ENCODE measurements at places on chromosomes 12 and 14. TPM values are rescaled to one million over a fixed set of nuclear protein-coding genes. Genes with fewer than 3 reads are reported as not detected.

- no peak for DNase-seq
Observed at GRCh38 chr14:65321370-65321875, 91.1 kb upstream of the FUT8 start.

DNA sequence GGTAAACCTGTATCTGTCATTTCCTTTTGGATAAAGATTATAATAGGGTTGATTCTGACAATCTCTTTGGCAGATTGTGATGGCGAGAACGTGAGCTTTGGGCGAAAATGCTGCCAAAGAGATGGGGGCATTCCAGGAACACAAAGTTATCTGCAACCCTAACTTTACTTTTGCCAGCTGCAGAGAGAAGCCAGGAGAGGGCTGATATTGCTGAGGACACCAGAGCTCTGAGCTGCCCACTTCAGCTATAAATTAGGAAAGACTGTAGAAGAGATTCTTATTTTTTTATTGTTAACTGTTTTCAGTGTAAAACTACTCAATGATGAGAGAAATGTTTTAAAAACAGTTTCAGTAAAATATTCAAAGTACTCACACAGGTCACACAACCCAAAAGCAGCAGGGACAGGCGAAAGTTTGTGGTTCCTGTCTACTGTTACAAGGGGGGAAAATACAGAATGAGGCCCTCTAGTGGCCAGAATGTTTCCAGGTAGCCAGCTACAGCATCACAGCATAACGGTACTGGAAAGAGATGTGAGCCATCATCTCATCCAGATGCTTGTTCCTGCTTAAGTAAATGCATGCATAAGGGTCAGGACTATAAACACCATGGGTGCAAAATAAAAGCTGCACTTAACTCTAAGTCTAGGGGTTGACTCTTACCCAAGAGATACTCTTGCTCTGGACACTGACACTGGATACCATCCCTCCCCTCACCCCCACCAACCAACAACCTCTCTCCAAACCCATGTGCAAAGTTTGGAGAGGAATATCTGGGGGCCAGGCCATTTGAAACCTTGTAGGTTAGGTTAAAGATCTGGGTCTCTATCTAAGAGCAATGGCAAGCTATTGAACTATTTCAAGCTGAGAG lies 498.4 kb downstream of the RMST start:
- no peak for DNase-seq

- no peak for DNase-seq
Observed at GRCh38 chr12:4221258-4221620, 52.3 kb upstream of the CCND2 start.

DNA sequence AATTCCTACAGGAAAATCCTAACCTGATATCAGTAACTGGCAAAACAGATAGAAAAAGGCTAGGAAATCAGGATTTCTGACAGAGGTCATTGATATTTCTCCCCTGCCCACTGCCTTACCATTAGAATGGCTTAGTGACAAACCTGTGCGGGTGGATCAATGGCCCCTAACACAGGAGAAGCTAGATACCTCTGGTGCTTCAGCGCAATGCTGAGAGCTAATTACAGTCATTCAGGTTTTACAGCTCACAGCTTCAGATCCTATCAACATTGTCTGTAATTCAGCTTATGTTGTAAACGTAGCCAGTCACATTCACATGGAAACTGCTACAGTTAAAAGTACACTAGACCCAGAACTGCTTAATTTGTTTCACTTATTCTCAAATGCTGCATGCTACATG lies 17.4 kb upstream of the SLC10A1 start:
- DNase-seq, result no peak

- DNase-seq, result no peak
Observed at GRCh38 chr12:106594447-106594846, 11.6 kb downstream of the RFX4 start.

DNA sequence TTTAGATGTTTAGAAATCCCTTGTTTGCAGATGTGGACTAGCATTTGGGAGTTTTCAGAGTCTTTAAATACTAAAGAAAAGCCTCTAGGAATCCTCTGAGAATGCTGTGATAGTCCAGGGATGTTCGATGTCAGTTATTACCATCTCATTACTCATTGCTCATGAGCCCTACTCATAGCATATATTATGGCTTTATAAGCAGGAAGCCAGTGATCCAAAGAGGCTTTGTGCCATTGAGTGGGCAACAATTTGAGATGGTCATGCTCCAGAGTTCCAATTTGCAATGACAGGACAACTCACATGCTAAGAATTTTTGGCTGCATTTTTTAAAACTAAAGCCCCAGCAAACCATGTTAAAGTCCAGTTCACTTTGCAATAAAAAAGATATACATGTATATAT lies 163.0 kb downstream of the OTOGL start:
- DNase-seq, result no peak

DNA sequence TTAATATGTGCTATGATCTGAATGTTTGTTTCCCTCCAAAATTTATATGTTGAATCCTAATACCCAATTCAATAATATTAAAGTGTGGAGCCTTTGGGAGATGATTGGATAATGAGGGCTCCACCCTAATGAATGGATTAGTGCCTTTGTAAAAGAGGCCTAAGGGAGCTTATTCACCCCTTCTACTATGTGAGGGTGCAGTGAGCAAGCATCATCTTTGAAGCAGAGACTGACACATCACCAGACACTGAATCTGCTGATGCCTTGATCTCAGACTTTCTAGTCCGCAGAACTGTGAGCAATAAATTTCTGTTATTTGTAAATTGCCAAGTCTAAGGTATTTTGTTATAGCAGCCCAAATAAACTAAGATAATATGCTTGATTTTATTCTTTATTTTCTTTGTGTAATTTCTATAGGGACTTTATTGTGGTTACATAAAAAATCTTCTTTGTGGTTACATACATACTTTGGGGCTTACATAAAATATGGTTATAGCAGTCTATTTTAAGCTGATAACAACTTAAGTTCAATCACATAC lies 131.1 kb upstream of the SLC38A2 start:
- no peak for DNase-seq

GRCh38 chr12:114444422-114445279 lies 38.7 kb upstream of the TBX5 start:
- no peak for DNase-seq

DNA sequence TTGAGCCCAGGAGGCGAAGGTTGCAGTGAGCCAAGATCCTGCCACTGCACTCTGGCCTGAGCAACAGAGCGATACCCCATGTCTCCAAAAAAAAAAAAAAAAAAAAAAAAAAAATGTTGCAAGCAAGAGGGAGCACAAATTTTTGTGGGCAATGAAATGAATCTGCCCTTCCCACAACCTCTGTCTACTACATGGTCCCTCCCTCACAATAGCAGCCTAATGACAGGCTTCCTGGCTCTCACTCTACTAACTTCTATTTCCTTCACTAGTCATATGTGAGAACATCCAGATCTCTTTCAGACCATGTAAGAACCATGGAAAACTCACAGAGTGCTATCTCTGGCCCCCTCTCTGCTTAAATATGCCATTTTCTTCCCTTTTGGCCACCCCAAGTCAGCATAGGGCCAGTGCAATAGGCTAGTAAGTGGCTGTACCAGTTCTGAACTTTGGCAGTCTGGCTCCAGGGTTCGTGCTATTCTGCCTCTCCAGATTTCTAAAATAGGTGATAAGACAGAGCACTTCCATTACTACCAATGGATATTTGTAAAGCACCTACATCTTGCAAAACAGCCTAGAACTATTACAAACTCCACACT lies 7.1 kb downstream of the OSBPL8 start:
- no peak for DNase-seq

DNA sequence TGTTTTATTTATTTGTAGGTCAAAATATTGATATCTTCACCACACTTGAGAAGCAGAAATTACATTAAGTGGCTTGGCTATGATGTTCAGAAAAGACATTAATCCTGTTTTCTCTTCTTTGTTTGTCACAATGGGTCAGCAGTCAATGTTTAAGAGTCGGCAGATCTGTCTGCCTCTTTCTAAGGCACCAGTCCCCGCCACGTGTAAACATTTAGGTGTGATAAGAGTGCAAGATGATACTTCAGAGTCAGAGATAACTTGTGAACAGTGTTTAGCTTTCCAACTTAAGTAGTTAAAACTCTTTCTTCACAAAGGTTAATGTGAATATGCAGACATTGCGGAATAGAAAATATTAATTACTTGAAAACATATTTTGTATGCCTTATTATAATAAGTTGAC lies 160.9 kb downstream of the OTOGL start:
- DNase-seq, result no peak

GRCh38 chr12:53924521-53925405 lies 13.9 kb upstream of the HOXC13 start:
- DNase-seq, result no peak

DNA sequence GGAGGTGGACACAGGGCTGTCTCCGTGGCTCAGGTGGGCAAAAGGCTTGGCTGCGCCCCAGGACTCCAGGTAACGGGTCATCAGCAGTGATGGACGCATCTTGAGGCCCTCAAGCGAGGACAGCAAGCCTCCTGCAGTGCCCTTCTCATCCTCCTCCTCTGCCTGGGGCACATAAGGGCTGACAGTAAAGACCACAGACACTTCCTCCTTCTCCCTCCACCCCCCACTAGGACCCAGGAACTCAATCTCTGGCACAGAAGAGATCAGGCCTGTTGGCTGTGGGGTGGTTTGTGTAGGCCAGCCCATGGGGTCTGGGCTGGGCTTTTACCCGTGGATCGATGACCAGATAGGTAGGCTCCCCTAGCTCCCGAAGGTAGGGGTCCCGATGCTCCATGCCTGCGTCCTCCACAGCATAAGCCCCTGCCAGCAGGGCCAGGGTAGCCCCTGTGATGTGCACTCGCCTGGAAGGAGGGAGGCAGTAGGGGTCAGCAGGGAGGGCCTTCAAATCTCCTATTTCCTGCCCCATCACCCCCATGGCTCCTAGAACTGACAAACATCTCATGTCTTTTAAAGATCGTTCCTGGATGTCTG lies 5.7 kb downstream of the ADCY4 start:
- no peak for DNase-seq

DNA sequence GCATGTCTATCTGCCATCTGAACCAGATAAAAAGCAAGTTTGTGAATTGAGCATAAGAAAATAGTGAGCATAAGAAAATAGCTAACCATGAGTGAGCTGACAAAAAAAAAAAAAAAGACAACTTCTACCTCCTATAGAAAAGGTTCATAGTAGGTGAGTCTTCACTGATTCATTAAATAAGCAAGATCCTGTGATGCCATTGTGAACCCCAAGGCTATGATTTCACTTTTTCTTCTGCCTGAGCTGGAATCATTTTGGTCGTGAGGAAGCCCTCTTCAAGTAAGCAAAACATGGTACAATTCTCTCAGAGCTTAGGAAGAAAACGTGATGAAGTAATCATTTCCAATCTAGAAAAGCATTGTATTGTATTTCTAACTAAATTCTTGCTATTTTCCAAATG lies 1.2 kb downstream of the PIK3C2G start:
- DNase-seq, result no peak

- peak; percentile 87 for DNase-seq
Observed at GRCh38 chr12:6647083-6647604, at the start of gene ACRBP. Gene ACRBP (minus strand): TSS chr12:6647432. CDS start chr12:6647366, 66 bp downstream.

- peak; percentile 79 for DNase-seq
Observed at GRCh38 chr14:95098984-95099599, 58.2 kb downstream of the DICER1 start.

DNA sequence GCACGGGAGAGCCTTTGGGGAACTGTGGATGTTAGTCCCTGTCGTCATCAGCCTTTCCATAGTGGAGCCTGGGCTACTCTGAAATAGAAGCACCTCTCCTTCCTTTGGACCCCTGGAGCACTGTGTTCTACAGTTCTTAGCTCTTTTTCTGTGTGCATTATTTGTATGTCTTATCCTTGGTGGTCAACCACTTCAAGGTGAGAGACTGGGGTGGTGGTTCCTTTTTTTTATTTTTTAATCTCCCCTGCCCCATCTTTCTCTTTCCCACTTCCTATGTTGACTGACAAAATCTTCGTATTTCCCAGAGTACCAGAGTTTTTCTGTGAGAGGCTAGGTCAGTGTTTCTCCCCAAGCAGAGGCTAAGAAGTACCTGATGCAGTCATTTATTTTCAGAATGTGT lies 111.7 kb downstream of the CRADD start:
- DNase-seq, result no peak

DNA sequence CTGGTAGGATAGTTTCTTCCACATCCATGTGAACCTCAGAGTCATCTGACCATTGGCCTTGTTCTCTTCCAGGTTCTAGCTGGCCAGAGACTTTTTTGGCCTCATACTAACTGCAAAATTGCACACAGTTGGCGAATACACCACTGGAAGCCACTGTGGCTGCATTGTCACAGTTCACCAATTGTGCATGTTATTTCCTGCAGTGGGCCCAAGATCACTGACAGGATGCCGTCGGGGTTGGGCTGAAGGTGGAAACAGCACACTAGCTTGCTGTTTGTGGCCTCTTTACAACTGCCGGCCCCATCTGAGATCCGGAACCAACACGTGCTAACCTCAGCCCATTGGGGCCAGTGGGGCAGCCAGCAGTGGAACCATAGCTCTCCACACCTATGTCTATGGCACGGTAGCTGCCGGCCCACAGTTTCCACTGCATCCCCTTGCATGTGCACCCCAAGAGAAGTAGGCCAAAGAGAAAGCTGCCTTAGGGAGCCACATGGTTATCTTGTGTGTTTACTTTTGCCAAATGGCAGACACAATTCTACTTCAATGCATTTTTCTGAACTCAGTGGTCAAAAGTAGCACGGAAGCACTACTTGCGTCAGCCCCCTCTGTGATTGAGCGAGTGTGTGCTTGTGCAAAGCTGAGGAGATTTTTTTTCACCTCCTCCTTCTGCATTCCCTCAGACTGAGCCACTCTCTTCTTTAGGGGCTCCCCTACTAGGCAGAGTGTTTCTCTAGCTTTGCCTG lies 464.0 kb downstream of the RAD51B start:
- no peak for DNase-seq

GRCh38 chr14:51139121-51139681 lies 44.3 kb upstream of the TRIM9 start:
- DNase-seq, result no peak

DNA sequence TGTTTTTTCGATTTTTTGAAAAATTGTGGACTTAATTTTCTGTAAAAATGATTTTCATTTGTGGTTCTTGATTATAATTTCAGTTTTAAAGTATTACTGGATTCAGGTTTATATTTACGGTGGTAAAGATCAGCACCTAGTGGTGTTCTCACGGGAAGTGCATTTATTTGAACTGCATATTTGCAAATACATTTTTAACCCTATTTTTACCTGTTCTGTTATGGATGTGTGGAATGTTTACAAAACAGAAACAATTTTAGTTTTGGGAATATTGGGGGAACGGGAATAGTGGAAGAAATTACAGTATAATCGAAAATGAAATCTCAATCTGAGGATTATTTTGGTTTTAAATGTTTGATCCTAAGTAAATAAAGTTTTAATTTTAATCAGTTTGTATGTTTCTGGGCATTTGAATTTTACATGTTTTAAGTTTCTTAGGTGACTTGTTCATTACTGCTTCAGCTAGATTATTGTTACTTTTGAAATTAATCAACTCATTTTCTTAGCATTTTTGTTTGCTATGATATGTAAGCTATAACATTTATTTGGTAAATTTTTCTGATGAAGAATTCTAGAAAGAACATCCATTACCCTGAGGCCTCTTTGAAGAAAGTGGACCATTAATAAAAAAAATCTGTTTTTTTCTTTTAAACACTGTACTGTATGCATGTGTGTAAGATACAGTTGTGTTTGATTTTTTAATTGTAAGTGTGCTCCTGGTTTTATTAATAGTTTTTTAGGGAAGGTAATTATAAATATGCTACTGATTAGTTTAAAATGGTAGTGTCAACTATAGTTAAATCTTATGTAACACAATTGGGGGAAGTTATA lies 942 bp downstream of the ATF7IP start:
- no peak for DNase-seq

Gene WNT5B
- total RNA-seq, result 10.6 TPM

Gene MIP
- not detected for total RNA-seq

Gene CD27
- 0.58 TPM for total RNA-seq

Gene VPS37B
- 24.8 TPM for total RNA-seq

Gene EIF2S3B
- total RNA-seq, result 0.62 TPM

Gene CLEC4D
- 0.67 TPM for total RNA-seq

Gene NANOG
- 0.31 TPM for total RNA-seq

Gene AMIGO2
- total RNA-seq, result 5.3 TPM

Gene P2RX2
- total RNA-seq, result not detected

Data from sciatic nerve (tissue), 2 donors.